Suprapubic skin (tissue), 4 donors: ENCODE measurements at places on chromosomes 3 and 15.
A peak's percentile ranks its signal among the peaks of the same experiment; 100 is the strongest.

GRCh38 chr3:46876313-46877300 lies 914 bp upstream of the PTH1R start:
- H3K4me1 ChIP-seq: peaks cover 23% of the 10 kb centered on the region
- no peak for DNase-seq
- peaks cover 13% of the 10 kb centered on the region for H3K27me3 ChIP-seq
- no peak overlapping the region for H3K27ac ChIP-seq

- H3K36me3 ChIP-seq: no peaks in the 10 kb centered on the region
- no peak overlapping the region for H3K27ac ChIP-seq
- H3K27me3 ChIP-seq: no peaks in the 10 kb centered on the region
- no peak for DNase-seq
- H3K4me1 ChIP-seq: no peaks in the 10 kb centered on the region
Measured at GRCh38 chr3:557972-558371, 361.4 kb downstream of the CHL1 start.

DNA sequence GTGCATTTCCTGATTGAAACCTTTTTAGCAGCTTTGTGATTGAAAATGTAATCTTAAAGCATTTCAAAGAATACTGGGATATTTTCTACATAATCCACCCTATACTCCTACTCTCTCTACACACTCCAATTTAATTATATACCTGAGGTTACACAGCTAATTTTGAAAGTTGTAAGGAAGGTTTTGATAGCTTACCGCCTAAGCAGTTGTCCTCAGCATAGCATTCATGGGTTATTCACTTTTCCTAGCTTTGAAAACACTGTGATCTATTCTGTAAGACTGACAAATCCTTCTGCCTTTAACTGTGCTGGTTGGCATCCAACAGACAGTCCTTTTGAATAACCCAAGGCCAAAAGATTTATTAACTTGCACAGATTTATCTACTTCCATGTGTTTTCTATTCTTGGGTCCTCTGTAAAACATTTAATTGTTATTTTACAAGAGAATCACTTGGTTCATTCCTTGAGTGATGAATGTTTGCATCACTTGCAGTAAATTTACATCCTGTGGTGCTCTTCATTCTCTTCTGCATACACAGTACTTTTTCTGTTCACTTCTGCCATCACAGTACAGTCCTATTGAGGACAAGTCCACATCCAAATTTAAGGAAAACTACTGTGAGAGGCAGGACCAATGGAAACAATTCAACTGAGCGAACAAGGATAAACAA lies 44.8 kb downstream of the SERPINI1 start:
- no peaks in the 10 kb centered on the region for H3K27me3 ChIP-seq
- no peaks in the 10 kb centered on the region for H3K36me3 ChIP-seq
- H3K4me3 ChIP-seq: no peak overlapping the region
- no peak overlapping the region for H3K27ac ChIP-seq
- H3K4me1 ChIP-seq: no peaks in the 10 kb centered on the region

DNA sequence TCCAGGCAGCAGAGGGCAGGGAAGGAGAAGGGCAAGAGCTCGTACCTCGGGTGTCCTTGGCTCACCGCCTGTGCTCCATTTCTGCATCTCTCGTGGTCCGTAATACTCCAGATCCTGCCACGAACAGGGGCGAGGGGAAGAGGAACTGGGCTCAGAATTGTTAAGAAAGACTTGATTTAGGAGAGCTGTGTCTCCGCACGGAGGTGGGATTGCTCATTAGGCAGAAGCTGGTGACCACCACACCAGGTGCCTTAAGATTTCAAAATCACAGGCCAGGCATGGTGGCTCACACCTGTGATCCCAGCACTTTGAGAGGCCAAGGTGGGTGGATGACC lies 37.2 kb upstream of the BDH1 start:
- no peaks in the 10 kb centered on the region for H3K36me3 ChIP-seq
- H3K27ac ChIP-seq: no peak overlapping the region
- no peaks in the 10 kb centered on the region for H3K27me3 ChIP-seq
- H3K4me3 ChIP-seq: no peak overlapping the region

DNA sequence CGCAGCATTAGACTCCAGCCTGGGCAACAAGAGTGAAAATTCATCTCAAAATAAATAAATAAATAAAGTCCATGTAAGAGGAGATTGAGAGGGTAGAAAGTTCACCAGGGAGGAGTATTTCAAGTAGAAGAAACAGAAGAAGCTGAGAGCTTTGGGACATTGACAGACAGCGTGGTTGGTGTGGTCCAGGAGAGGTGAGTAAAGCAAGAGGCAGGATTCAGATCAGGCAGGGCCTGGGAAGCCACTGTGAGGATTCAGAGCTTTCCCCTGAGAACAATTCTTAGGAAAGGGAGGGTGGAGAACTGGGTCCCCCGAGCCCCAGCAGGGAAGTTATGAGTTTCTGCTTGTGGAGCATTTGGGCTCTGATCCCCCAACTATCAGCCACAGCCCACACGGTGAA lies 54.2 kb upstream of the AMOTL2 start:
- no peaks in the 10 kb centered on the region for H3K36me3 ChIP-seq
- DNase-seq: no peak
- no peaks in the 10 kb centered on the region for H3K4me1 ChIP-seq
- H3K4me3 ChIP-seq: no peak overlapping the region
- H3K27me3 ChIP-seq: no peaks in the 10 kb centered on the region
- no peak overlapping the region for H3K27ac ChIP-seq

GRCh38 chr3:72143322-72143721 lies 358.4 kb upstream of the PROK2 start:
- no peaks in the 10 kb centered on the region for H3K27me3 ChIP-seq
- no peak for DNase-seq
- H3K36me3 ChIP-seq: no peaks in the 10 kb centered on the region

GRCh38 chr3:121817753-121818152 lies 17.1 kb downstream of the IQCB1 start:
- H3K27me3 ChIP-seq: no peaks in the 10 kb centered on the region
- no peak overlapping the region for H3K27ac ChIP-seq
- H3K4me1 ChIP-seq: no peaks in the 10 kb centered on the region
- no peak for DNase-seq

GRCh38 chr3:72446218-72447058 lies 401.8 kb downstream of the SHQ1 start:
- H3K27ac ChIP-seq: peak within 1 kb of the TSS; percentile 93
- H3K4me1 ChIP-seq: peaks cover 32% of the 10 kb centered on the region
- DNase-seq: no peak
- no peaks in the 10 kb centered on the region for H3K36me3 ChIP-seq

- peak; percentile 78 for DNase-seq
- H3K4me1 ChIP-seq: peaks cover 32% of the 10 kb centered on the region
- H3K36me3 ChIP-seq: no peaks in the 10 kb centered on the region
- H3K4me3 ChIP-seq: peak overlapping the region; percentile 64
Measured at GRCh38 chr3:105367063-105367405, 325 bp downstream of the ALCAM start.

DNA sequence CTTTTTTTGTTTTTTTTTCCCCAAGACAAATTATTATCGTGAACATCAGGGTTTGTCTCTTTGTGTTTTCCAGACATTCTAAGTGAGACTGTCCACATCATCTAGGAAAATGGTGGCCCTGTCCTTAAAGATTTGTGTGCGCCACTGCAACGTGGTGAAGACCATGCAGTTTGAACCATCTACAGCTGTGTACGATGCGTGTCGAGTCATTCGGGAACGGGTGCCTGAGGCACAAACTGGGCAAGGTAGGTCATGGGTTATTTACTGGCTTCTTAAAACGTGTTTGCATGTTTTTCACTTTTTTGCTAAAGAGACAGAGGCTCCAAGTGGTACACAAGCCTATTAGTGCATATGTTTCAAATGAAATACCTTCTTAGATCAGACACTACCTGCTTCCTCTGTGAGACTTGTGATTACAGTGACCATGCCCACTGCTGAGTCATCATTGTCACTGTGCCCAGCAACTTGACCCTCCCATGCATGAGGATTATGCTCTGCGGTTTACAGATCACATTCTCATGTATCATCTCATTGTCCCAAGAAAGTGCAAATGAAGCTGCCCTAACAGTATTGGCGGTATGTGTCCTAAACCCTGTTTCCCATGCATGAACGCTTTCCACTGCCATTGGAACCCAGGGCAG lies 395.2 kb upstream of the TPM1 start:
- no peak overlapping the region for H3K27ac ChIP-seq
- no peaks in the 10 kb centered on the region for H3K36me3 ChIP-seq
- H3K4me3 ChIP-seq: no peak overlapping the region
- H3K4me1 ChIP-seq: peaks cover 6% of the 10 kb centered on the region
- no peaks in the 10 kb centered on the region for H3K27me3 ChIP-seq
- DNase-seq: no peak

DNA sequence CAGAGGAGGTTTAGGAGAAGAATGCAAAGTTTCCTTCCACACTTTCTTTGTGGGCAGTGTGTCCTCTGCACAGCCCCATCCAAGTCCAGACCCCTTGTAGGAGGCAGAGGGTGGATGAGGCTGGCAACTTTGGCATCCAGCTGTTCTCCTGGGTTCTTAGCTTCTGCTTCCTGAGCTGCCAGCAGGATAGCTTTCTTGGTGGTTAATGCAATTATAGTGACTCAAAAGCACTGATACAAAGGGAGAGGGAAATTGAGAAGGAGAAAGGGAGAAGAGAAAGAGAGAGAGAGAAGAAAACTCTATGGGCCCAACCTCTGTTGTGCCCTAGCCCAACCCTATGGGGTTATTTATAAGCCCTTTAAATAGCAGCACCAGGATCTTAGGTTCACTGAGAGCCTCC lies 4.5 kb upstream of the TNFAIP8L3 start:
- H3K4me1 ChIP-seq: peaks cover 22% of the 10 kb centered on the region
- no peak overlapping the region for H3K4me3 ChIP-seq
- no peaks in the 10 kb centered on the region for H3K27me3 ChIP-seq
- no peaks in the 10 kb centered on the region for H3K36me3 ChIP-seq
- no peak for DNase-seq

DNA sequence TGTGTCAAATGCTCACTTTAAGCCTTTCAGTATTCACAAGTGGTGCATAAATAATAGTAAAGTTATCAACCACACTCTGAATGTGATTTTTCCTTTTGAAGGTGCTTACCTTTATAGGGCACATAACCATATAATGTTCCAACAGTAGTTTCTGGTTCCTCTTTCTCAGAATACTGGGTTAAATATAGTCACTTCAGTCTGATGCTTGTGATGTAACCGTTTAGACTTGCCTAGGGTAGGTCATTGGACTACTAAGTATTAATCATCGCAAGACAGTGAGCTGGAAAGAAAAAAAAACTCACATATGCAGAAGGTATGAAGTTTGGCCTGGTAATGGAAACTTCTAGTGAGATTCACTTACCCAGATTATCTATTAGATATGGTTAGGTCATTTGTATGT lies 1.9 kb downstream of the KBTBD8 start:
- H3K36me3 ChIP-seq: peaks cover 4% of the 10 kb centered on the region
- H3K27ac ChIP-seq: no peak overlapping the region
- peaks cover 12% of the 10 kb centered on the region for H3K4me1 ChIP-seq

GRCh38 chr15:81025721-81026370 lies 25.1 kb downstream of the TLNRD1 start:
- no peak overlapping the region for H3K27ac ChIP-seq
- no peak for DNase-seq
- no peaks in the 10 kb centered on the region for H3K27me3 ChIP-seq
- H3K4me1 ChIP-seq: peaks cover 14% of the 10 kb centered on the region
- H3K4me3 ChIP-seq: no peak overlapping the region
- H3K36me3 ChIP-seq: no peaks in the 10 kb centered on the region

DNA sequence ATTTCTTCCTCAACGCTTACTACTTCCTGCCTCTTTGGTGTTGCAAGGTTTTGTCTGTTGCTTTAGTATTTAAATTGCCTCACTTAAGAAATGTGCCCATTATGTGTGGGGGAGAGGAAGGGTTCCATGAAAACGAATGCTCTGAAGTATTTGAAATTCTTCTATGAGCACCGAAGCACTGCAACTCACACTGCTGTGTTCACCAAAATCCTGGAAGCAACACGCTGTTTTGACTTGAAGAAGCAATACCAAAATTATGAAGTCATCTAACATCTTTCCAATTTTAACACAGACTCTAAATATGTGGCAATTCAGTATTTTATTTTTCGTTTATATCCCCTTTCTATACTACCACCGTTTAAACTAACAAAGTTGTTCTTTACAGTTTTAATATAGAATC lies 101.5 kb downstream of the RBMS3 start:
- peaks cover 4% of the 10 kb centered on the region for H3K4me1 ChIP-seq
- no peak overlapping the region for H3K4me3 ChIP-seq

- no peak for DNase-seq
- H3K36me3 ChIP-seq: no peaks in the 10 kb centered on the region
- no peak overlapping the region for H3K27ac ChIP-seq
- H3K4me3 ChIP-seq: no peak overlapping the region
- no peaks in the 10 kb centered on the region for H3K4me1 ChIP-seq
Measured at GRCh38 chr3:59526999-59527398, 477.2 kb upstream of the CFAP20DC start.

- DNase-seq: no peak
- H3K27me3 ChIP-seq: no peaks in the 10 kb centered on the region
- no peak overlapping the region for H3K27ac ChIP-seq
- H3K4me3 ChIP-seq: no peak overlapping the region
Measured at GRCh38 chr3:33543601-33544000, 103.4 kb upstream of the UBP1 start.

DNA sequence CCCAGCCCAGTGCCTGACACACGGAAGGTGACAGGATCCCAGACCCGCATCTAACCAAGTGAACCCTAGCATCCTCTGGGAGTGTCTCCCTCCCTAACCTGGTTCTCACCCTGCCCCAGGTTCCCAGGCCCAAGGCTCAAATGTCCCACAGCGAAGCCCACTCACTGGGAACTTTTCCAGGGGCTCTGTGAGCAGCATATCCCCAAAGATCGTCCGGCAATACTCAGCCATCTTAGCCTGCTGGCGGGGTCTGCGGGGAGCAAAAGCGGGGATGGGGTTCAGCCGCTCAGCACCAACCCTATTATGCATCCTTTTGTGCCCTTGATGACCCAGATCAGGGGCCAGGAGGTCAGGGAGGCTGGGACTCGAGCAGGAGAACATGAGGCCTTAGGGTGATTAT lies 10.4 kb downstream of the PLCB2 start:
- DNase-seq: no peak
- peaks cover 9% of the 10 kb centered on the region for H3K27me3 ChIP-seq
- H3K36me3 ChIP-seq: no peaks in the 10 kb centered on the region
- no peaks in the 10 kb centered on the region for H3K4me1 ChIP-seq
- H3K27ac ChIP-seq: no peak overlapping the region

DNA sequence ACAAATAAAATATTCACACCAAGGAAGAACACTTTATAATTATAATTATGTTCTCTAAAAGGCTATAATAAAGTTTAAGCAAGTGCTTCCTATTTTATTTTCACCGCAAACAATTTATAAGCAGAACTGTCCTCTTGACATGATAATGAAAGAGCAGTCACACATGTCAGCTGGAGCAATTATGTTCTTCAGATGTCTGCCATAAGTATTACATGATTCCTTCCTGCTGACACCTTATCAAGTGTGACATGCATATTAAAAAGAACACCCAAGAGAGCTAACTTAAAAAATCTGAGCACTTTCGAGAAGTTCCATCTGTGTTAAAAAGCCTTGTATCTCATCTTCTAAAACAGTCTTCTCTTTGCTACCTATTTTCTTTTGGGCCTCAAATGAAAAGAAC lies 249.5 kb downstream of the SQOR start:
- no peak for DNase-seq
- no peaks in the 10 kb centered on the region for H3K36me3 ChIP-seq
- no peaks in the 10 kb centered on the region for H3K4me1 ChIP-seq
- H3K27me3 ChIP-seq: no peaks in the 10 kb centered on the region

GRCh38 chr15:92633418-92633817 lies 22.2 kb downstream of the FAM174B start:
- no peaks in the 10 kb centered on the region for H3K36me3 ChIP-seq
- H3K4me1 ChIP-seq: peaks cover 4% of the 10 kb centered on the region
- DNase-seq: peak; percentile 9
- no peaks in the 10 kb centered on the region for H3K27me3 ChIP-seq
- H3K27ac ChIP-seq: no peak overlapping the region
